ENCODE measurements at places on chromosomes 11 and 22.

- DNase-seq: no peak
Observed at GRCh38 chr11:93501856-93502255, 41.3 kb downstream of the SMCO4 start.

DNA sequence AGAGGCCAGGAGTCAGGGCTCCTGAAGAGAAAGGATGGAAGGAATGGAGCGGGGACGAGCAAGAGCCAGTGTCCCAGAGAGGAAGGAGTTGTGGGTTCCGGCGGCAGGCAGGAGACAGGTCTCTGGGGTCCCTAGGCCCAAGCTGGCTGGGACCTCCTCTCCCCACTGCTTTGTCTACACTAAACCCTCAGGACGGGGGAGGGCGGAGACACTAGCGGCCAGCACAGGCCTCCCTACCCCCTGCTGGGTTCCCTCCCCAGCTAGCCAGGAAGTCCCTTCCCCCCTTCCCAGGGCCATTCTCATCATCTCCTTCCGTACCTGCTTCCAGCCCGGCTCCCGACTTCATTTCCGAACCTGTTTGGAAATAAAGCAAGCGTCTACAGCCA, 79.5 kb downstream of the ST3GAL4 start:
- DNase-seq: no peak

GRCh38 chr11:35751664-35752061, 89.1 kb downstream of the TRIM44 start:
- DNase-seq: no peak

DNA sequence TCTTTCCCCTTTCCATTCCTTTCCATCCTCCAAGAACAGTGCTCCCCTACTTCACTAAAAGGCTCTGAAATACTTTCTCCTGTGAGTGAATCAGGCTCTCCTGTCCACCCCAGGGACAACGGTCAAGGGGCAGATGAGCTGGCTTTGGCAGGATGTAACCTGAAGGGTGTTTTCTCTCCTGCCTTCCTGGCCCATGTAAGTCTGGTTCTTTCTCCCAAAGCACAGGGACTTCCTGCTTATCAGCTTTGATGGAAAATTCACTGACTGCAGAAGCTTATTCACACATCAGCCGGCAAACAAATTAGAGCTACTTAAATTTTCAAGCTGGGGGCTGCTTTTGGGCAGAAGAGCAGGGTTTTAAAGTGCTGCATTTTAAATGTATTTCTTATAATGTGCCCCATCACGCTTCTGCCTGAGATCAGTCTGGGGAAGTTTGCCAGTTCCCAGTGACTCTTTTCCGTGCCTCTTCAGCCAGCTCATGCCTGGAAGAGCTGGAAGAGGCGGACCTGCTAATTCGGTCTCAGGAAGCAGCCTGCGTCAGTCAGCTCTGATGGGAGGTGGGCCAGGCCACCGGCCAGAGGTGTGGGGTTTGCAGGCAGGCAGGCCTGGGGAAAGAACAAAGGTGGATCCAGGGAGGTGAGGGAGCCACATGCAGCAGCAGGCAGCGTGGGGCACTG, 140.4 kb upstream of the TBCEL start:
- no peak for DNase-seq

DNA sequence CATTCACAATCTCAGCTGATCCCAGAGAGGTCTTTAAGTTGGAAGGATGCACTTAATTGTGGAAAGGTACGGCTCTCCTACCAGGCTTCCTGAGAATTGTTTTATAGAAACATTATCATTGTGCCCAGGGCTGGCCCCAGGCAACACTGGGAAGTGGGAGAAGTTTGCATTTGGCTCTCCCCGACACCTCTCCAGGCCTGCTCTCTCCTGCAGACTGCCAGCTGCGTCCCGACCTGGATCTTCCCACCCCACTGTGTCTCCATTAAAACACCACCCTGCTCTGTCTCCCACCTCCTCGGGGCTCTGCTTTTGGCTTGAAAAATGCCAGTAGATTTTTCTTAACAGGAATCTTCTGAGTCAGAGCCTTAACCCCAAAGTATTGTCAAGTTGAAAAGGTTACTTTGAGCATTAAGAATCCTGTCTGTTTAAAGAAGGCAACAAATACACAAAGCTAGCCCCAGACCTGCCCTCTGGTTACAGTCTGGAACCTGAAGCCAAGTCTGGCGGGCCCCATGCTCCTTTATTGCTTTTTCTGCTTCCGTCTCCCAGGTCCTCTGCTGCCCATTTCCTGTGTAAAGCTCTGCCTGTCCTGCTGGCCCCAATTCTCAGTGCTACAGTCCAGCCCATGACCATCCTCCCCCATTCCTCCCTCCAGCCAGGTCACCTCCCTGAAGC, 530.2 kb downstream of the SOX6 start:
- no peak for DNase-seq

GRCh38 chr11:132402071-132402684, 1031.8 kb downstream of the NTM start:
- DNase-seq: peak; percentile 11

- DNase-seq: no peak
Observed at GRCh38 chr22:23220485-23221350, 40.4 kb downstream of the BCR start.

GRCh38 chr22:46758867-46759290, 3.6 kb upstream of the TBC1D22A start:
- DNase-seq: no peak

Measured in non-pigmented ciliary epithelial cell (primary cell).